HTR-8/SVneo (cell line): ENCODE measurements at places on chromosomes 3 and 15.

DNA sequence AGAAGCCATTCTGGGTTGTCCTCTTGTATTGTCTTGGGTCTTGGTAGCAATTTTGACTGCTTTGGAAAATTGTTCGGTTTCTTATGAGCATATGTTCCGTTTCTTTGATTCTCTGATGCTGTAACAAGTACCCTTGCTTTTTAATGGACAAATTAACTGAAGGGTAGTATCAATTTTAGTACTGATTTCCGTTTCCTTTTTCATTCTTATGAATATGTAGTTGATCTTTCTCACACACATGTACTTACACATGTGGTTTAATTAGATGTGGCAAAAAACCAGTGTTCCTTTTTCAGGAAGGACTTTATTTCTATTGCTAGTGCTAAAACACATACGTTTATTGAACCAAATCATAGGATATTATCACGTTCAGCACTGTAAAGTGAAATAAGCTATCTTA, 119.1 kb downstream of the TCF12 start:
- DNase-seq, result no peak

DNA sequence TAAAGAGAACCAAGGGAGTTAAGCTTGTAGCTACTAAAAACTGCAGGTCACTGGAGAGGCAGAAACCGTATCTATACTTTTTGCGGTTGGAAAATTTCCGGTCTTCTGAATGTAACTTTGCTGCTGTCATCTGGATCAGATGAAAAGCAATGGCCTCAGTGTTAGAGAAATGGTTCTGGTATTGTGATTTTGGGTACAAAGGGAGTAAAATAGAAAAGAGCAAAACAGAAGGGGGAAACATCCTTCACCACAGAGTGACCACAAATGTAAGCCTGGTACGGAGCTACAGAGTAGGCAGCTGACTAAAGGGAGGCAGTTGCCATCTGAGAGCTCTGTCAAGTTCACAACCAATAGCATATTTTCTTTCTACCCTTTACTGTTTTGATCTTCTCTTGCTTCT, 5.6 kb downstream of the CD96 start:
- no peak for DNase-seq

DNA sequence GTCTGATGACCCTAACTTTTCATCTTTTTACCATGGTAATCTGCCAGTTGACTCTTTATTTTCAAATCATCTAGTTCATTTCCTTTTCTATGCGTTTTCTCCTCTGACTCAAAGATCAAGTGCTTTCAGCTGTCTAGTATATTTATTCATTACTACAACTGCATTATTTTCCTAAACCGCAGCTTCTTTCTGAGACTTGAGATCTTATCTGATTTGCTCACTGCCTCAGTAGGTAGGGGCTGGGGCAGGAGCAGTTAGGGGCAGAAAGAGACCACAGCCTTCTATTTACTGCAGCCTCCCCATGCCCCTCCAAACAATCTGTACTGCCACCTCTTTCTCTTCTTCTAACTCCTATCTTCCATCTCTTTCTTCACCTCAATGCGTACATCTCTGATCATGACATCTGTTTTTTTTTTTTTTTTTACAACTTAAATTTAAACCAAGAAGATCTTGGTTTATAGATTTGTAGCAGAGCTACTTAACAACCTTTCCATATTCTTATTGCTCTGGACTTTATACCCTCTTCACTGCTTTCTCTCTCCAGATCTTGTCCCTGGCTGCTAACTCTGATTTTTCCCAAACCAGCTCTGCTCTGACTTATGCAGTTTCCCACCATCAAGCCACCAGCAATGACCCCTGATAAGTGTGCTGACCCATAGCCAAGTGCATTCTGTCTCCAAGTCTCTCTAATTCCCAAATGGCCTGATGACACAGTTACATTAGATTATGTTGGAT, 52.2 kb downstream of the MOBP start:
- DNase-seq, result no peak

DNA sequence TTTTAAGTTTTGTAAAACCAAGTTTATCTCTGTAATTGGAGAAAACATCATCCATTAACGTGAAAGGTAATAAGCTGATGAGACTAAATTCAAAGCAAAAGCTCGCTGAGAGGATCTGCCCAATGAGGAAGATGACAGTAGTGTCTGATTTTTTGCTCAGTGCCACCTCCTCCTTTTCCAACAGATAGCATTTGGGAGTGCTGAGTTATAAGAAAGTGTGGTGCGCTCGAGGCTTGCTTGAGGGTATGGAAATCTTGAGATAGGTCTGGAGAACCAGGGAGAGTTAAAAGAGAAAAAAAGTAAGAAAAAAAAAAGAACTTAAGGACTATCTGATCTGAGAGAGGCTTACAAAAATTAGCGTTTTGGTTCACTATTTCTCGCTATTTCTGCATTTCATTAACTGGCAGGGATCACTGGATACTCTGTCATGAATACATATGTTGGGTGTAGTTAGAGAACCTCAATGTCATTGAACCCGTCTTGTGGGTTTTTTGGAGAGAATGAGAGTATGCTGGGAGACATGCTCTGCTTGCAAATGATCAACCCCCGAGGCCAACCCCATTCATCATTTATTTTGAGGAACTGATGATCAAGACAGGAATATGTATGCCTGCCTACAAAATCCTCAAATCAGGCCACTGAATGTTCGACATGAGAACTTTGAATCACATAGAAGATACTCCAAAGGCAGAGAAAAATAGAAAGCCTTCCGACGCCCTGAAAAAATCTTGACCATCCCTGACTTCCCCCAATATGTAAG, 973 bp upstream of the USP13 start:
- DNase-seq, result no peak

DNA sequence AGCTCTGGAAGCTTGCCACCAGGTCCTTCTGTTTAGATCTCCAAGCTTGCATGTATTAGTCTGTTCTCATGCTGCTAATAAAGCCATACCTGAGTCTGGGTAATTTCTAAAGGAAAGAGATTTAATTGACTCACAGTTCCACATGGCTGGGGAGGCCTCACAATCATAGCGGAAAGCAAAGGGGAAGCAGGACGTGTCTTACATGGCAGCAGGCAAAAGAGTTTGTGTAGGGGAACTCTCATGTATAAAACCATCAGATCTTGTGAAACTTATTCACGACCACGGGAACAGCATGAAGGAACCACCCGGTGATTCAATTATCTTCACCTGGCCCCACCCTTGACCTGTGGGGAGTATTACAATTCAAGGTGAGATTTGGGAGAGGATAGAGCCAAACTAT, 147.0 kb upstream of the PROK2 start:
- DNase-seq, result no peak
